ENCODE measurements at places on chromosomes 1 and 21.

GRCh38 chr1:112673592-112674439 lies 643 bp upstream of the MOV10 start:
- peak; percentile 30 for DNase-seq

DNA sequence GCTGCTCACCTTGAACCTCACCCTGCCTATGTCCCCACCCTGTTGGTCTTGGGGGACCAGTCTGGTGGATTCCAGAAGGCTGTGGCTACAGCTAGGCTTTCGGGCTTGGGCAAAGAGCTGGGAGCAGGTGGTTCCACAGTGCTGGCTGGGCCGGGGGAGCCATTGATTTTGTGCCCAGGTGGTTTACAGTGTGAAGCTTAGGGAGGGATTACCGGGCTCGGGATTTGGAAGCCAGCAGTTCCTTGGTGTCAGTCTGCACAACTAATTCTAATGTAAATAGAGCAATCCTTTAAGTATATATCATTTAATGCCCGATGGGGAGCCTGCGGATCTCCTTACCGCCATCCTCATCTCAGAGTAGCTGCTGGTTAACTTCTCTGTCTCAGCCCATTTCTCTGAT lies 38.2 kb downstream of the PRDM16 start:
- no peak for DNase-seq

DNA sequence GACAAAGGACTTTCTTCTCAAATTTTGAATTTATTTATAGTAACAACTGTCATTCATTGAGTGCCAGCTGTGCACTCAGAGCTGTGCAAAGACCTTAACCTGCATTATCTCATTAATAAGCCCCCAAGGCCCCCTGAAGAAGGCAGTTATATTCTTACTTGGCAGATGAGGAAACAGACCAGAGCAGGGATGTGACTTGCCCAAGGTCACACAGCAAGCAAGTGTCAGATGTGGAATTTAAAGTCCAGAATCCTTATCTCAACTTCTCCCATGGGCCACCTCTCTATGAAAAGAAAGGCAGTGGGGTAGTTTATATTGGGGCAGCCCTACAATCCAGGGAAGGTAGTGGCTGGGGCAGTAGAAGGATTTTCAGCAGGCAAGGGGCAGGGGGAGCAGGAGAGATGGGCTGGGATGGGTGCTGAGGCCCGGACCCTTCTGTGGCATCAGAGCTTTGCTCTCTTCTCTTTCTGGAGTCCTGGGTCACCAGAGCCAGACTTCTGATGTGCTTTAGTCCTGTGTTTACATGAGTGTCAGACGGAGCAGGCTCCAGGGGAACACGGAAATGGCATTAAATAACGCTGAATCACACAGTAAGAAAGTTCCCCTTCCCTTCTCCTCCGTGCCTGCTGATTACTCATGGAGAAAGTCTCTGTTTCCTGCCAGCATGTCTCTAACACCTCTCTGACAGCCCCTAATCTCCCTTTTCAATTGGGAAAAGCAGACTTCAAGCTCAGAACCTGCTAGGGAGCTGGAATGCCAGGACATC lies 39.5 kb downstream of the EPHB2 start:
- no peak for DNase-seq

GRCh38 chr1:72336776-72337175 lies 54.4 kb upstream of the NEGR1 start:
- no peak for DNase-seq

GRCh38 chr1:27856561-27857343 lies 15.6 kb upstream of the THEMIS2 start:
- DNase-seq: no peak

DNA sequence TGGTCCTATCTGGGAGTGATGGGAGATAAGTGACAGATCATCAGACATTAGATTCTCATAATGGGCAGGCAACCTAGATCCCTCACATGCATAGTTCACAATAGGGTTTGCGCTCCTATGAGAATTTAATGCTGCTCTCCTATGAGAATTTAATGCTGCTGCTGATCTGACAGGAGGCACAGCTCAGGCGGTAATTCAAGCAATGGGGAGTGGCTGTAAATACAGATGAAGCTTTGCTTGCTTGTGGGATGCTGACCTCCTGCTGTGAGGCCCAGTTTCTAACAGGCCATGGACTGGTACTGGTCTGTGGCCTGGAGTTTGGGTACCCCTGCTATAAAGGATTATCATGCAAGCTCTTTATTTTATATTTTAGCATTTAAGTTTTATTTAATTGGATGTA lies 72.0 kb downstream of the ZMYM4 start:
- no peak for DNase-seq

DNA sequence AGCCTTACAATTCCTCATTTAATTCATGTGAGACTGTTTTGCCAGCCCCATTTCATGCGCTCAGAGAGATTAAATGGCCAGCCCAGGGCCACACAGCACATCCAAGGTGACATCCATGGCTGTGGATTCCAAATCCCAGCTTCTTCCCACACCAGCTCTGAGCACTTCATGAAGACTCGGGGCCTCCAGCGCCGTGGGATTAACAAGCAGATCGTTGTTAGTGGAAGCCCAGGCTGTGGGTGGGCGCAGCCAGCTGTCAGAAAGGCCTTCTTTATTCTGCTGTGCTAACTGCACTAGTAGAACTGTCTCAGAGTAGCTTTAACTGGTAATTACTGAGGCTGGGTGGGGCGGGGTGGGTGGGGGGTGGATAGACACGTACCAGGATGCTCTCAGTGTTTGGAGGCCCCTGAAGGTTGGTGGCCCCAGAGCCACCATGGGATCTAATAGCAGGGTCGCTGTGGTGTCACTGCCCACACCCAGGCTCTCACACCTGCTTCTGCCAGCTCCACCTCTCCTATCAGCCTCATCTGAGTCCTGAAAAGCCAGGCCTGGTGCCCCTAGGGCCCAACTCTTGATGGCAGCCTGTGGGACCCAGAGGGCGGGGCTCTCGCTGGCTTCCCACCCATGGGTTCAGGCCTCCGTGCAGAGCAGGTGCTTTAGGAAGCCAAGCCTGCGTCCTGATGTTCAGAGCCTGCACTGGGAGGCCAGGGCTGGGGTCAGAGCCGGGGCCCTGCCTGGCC lies 3.4 kb downstream of the BMP8A start:
- DNase-seq: no peak

GRCh38 chr1:43233631-43234030 lies 36.2 kb upstream of the TMEM125 start:
- no peak for DNase-seq

DNA sequence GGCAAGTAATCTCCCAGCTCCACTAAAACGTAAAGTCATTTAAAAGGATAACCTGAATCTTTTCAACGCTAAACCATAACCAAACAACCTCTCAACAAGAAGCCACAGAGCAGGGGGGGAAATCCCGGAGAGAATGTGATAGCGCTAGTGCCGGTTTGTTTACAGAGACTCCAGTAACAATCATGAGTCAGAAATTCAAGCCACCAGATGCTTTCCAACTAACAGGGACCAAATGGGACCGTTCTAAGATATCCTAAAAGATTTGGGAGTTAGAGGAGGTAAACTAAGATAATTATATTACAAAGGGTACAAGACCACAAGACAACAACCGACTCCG lies 825 bp downstream of the DCAF8 start:
- peak; percentile 49 for DNase-seq

- no peak for DNase-seq
Measured at GRCh38 chr1:84887261-84887934, 5.6 kb downstream of the LPAR3 start.

DNA sequence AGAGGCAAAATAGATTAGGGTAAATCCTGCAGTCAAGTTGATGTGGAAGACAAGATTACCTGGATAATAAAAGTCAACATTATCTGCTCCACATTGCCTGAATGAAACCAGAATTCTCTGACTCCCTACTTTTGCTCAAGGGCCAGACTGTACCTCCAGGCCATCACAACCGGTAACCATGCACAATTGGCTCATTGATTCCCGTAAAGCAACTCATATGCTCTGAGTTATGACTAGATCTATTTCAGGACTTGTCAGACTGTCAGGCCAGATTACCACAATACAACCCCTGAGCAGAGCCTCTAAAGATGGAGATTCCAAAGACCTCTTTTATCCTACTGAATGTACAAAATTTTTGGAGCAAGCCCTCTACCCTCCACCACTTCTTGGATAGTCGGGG lies 90.4 kb downstream of the ODF2L start:
- DNase-seq: no peak

GRCh38 chr1:192763243-192763642 lies 45.6 kb upstream of the RGS2 start:
- no peak for DNase-seq

GRCh38 chr1:200180821-200181220 lies 153.3 kb downstream of the NR5A2 start:
- no peak for DNase-seq

GRCh38 chr1:109959974-109960744 lies 24.4 kb upstream of the AHCYL1 start:
- no peak for DNase-seq

DNA sequence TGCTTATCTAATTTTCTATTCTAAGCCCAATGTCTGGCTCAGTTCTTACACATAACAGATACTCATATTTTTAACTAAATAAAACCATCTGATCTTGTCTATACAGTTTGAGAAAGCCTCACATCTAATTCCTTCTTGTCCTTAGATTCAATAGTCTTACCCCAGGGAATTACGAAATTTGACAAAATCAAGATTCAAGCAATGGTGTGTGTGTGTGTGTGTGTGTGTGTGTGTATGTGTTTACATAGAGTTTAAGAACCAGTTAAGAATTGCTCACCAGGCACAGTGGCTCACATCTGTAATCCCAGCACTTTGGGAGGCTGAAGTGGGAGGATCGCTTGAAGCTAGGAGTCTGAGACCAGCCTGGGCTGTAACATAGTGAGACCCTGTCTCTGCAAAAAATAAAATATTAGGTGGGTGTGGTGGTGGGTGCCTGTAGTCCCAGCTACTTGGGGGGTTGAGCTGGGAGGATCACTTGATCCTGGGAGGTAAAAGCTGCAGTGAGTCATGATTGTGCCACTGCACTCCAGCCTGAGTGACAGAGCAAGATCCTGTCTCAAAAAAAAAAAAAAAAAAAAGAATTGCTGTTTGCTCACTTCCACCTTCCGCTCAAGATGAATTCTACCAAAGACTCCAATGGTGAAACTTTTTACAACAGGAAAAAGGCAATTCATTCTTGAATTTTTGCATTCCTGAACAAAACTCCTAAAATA lies 6.2 kb downstream of the WDR64 start:
- no peak for DNase-seq

- DNase-seq: no peak
Measured at GRCh38 chr1:59282951-59283350, 13.9 kb upstream of the FGGY start.

GRCh38 chr1:205368478-205368877 lies 11.8 kb upstream of the KLHDC8A start:
- DNase-seq: no peak

GRCh38 chr1:26190373-26190987 lies at the start of gene CATSPER4:
Gene CATSPER4, plus strand, starts transcription at chr1:26190602. Its CDS starts 26 bp downstream, at chr1:26190628.
- no peak for DNase-seq

- no peak for DNase-seq
Measured at GRCh38 chr1:191498318-191498717, 659.9 kb upstream of the RGS18 start.

DNA sequence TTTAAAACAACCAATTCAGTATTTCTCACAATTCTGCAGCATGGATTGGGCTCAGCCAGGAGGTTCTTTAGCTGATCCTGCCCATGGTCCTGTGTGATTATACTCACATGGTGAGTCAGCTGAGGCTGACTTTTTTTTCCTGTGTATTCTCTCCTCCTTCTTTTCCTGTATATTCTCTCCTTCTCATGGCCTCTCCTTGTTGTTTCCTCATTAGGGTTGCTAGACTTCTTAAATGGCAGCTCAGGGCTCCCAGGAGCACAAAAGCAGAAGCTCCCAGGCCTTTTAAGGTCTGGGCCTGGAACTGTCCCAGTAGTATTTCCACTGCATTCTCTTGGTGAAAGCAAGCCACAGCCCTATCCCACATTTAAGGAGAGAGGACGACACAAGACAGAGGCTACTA lies 26.8 kb downstream of the VANGL1 start:
- DNase-seq: no peak

GRCh38 chr1:173012126-173012525 lies 38.6 kb downstream of the TNFSF18 start:
- DNase-seq: no peak

DNA sequence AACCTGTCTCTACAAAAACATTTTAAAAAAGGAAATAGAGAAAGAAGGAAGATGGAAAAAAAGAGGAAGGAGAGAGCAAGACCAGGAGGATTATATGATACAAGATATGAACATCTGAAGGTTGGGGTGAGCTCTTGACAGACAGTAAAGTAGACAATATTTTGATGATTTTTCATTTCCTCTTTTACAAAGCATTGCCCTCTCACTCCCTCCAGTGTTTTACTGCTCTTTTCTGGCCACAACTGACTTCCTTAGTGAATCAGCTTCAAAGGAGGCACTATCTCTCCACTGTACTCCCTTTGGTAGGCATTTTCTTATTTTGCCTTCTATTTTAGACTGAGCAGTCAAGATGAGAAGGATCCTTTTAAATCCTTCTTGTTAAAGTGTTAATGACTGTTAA lies 296.7 kb downstream of the KCTD3 start:
- DNase-seq: no peak

DNA sequence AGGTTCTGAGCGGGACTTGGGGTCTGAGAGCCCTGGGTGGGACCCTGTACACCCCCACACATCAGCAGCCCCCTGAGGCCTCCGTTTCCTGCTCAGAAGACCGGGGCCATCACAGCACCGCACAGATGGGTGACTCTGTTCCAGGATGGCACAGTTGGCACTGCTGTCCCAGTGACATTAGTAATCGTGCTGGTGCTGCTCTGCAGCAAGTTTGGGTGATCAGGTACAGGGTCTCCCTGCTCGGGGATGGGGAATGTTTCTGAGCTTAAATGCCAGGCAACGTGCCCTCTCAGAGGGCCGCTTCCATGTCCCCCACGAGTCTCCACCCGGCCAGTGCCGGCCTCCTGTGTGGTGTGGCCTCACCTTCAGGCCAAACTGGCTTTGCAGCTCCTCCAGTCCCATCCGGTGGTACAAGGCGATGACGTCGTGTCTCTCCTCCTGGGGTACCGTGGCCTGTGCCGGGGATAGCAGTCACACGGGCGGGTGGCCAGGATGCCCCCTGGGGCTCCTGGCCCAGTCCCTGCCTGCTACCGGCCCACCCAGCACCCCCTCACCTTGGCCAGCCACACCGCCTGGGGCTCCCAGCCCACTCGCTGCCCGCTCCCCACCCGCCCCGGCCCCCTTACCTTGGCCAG lies 17.1 kb downstream of the PRXL2B start:
- DNase-seq: no peak

GRCh38 chr1:182684116-182684828 lies at the start of gene RGS8:
Gene RGS8, minus strand, starts transcription at chr1:182684587. Its CDS starts 14,938 bp downstream, at chr1:182669649.
- no peak for DNase-seq

- DNase-seq: no peak
Measured at GRCh38 chr21:43936247-43936967, 71.4 kb downstream of the AGPAT3 start.

DNA sequence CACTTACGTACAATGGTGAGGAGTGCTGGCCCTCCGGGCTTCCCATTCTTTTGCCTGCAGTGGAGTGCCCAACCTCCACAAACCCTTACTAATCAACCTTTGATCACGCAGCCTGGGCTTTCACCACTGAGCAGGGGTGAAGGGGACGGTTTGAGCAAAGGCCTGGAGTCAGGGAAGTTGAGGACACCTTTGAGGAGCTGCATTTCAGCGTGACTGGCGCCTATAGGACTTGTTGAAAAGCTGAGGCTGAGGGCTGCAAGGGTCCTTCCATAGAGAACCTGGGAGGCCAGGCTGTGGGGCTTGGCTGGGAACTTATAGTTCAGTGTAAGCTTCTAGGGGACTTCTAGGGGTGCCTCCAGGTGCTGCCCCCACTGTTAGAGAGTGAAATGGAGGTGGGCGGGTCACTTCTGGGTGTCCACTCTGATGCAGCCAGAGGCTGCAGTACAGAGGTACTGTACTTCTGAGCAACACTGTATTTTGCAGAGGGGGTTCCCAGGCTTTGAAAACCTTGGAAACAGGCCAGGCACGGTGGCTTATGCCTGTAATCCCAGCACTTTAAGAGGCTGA lies 9.8 kb downstream of the SYTL1 start:
- no peak for DNase-seq

All from germinal center (tissue), 1 donor.